ENCODE measurements at places on chromosomes 4 and X.
A peak's percentile ranks its signal among the peaks of the same experiment; 100 is the strongest.

- peak; percentile 35 for DNase-seq
Observed at GRCh38 chrX:30615229-30615628, 37.7 kb upstream of the TASL start.

- DNase-seq, result no peak
Observed at GRCh38 chr4:58453956-58454355, 1343.8 kb upstream of the IGFBP7 start.

DNA sequence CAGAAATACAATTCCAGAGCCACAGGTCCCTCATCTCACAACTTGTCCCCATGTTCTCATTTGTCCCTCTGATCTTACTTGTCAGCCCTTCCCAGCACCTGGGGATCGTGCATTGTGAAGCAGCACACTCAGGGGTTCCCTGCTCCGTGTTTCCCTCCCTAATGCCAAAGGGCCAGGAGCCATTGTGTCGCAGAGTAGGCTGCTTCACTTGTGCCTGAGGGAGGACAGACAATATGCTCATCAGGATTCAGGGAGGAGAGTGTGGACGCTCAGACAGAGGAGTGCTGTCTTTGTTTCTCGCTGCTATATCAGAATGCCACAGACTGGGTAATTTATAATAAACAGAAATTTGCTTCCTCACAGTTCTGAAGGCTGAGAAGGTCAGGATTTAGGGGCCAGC, 315.3 kb downstream of the TRIML1 start:
- no peak for DNase-seq

- DNase-seq, result no peak
Observed at GRCh38 chr4:186762361-186762760, 38.7 kb upstream of the FAT1 start.

- peak; percentile 59 for DNase-seq
Observed at GRCh38 chrX:20968996-20969395, 405.2 kb upstream of the CNKSR2 start.

DNA sequence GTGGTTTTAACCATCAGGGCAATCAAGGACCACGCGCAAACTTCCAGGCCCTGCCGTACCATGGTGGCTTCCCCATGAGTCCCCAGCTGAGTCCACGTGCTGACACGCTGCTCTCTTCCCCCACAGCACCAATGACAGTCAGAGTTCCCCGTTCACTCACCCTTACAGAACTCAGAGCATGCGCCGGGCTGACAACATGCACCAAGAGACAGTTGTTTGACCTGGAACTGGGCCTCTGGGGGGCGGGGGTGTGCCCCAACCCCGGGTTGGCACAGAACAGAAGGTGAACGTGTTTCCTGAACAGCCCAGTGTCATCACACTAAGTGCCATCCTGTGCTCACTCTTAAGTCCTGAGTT, 29.4 kb downstream of the IRF2 start:
- no peak for DNase-seq

DNA sequence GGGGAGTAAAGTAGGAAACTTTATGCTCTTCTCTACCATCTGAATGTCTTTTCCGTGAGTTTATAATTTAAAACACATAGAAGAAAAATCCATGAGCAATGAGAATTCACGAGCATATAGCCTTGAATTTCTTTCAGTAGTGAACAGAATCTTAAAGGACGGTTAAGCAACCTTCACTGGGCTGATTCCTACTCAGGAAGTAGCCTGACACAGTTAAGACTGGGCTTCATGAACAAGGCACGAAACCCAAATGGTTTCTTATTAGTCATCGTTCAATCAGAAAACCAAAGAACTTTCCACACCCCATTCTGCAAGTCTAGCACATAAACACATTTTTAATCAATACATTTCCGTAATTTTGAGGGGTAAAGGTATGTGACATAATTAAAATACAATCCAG, 95.8 kb downstream of the SH3KBP1 start:
- DNase-seq, result peak; percentile 51

GRCh38 chr4:2058264-2059045, 672 bp upstream of the NAT8L start:
- DNase-seq, result no peak

- no peak for DNase-seq
Observed at GRCh38 chr4:145755802-145756201, 75.9 kb downstream of the C4orf51 start.

DNA sequence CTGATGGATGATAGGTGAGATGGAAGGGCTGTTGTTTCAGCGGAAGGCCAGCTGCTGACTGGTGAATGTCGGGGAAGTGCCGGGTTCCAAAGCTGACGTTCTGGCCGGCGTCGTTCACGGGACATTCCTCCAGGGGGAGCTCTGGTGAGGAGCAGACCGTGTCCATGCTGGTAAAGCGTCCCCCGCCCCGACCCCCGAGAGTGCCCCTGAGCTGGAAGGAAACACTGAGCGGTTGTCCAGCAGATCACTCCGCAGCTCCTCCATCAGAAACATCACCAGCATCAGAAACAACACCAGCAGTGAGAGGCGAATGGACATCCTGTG, 18.6 kb upstream of the ADRA2C start:
- no peak for DNase-seq

DNA sequence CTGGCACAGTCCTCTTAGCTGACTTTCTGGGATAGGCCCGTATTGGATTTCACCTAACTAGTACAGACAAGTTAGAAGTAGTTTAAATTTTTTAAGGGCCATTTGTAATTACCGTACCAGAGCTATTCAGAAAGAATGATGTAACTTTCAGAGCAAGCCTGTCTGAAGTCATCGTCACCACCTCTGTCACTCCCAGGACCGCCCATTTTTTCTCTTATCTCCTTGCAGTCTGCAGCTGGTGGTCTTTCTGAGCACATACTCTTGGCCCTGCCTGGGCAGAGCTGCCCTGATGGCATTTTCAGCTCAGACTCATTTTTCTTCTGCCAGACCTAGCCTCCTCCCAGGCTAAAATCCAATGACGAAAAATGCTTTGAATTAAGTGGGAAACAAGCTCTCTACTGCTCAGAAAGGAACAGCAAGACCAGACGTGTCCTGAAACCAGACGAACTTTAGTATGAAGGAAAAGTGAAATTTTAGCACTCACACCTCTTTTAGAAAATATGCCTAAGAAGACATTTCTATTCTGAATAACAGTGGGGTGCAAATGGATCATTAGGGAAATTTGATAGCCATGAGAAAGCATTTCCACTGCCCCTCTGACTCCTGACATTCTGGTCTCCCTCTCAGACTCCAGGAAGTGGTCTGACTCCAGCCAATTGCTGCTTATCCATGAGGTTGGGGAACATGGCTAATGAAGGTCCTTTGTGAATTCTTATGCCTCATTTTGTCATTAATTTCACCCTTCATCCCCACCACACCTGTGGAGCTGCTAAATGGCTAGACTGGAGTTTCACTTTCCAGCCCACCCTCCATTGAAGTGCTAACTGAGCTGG, 162.4 kb upstream of the GYPA start:
- DNase-seq, result no peak

- DNase-seq, result no peak
Observed at GRCh38 chr4:46793036-46793435, 116.0 kb downstream of the COX7B2 start.

DNA sequence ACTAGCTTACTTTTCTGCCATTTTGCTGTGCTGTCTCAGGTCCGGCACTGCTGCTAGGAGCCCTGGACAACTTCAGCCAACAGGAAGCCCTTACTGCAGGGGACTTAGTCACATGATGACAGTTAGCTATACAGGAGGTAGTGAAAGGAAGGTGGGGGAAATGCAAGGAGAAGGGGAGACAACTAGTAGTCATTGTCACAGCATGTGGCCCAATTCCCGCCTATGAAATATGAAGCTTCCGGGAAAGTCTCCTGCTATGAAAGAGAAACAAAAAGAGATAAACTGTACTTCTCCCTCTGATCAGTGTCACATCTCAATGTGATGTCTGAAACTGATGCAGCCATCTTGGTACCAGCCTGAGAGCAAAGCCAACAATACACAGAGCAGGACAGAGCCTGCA, 71.6 kb downstream of the AMELX start:
- DNase-seq, result no peak

DNA sequence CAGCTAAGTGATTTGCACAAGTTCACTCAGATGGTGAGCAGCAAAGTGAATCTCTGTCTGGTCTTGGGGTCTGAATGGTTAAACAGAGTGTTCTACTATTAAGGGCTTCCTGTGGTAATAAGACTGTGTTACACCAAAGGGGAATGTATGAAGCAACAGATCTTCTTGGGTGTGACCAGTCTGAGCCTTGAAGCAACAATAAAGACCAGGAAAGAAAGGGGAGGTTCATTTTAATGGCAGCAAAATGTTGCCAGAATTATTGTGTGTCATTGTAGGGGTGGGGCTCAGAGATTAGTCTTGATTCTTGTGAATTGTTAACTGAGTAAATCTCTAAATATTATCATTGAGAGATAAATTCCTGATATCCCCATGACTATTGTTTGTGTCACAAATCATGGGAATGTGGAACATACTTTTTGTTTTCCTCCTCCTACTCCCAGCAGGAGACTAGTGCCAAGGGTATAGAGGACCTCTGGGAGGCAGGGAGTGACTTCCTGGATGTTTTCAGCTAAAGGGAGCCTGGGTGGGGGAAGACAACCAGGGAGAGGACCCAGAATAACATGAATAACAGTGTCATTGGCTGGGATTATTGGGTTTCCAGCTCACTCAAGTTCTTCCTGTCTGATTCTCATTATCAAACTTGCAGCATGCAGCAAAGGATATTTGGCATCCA, 141.4 kb upstream of the PAK3 start:
- no peak for DNase-seq

- DNase-seq, result no peak
Observed at GRCh38 chrX:120264341-120264740, 13.7 kb downstream of the ZBTB33 start.

- DNase-seq, result no peak
Observed at GRCh38 chr4:147772459-147772969, 40.6 kb downstream of the ARHGAP10 start.

- no peak for DNase-seq
Observed at GRCh38 chr4:27595571-27596360, 735.1 kb downstream of the STIM2 start.

All from MCF 10A (cell line).